ENCODE measurements at places on chromosomes 1 and 21.

DNA sequence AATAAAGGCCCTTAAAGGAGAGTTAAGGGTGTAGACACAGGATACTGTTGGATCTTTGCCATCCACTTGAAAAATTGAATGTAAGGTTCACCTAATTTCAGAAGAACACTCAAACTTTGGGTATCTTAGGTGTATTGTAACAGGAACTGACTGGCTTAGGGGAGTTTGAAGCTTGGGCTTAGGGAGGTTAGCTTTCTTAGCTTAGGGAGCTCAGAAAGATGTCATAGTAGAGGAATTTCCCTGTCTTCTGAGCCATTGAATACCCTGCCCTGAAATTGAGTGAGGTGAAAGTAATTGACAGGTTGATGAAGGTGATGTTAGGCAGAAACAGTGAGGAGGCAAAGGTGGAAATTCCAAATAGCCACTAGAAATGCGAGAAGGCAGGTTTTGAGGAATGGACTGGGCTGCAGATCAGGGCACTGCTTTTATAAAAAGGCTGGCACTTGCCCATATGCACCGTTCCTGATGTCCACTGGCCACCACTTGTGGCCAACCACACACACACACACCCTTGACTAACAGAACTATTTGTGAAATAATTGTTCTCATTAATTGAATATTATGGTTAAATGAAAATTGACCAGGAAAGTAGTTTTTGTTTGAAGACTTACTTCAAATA lies 16.5 kb downstream of the BACH1 start:
- DNase-seq, result no peak

GRCh38 chr1:212618466-212619210 lies 10.1 kb downstream of the ATF3 start:
- DNase-seq, result no peak

GRCh38 chr1:33320619-33321165 lies at the start of gene A3GALT2:
TSS of gene A3GALT2 (minus strand) at chr1:33321098. CDS start at chr1:33321098, 0 bp downstream.
- no peak for DNase-seq

DNA sequence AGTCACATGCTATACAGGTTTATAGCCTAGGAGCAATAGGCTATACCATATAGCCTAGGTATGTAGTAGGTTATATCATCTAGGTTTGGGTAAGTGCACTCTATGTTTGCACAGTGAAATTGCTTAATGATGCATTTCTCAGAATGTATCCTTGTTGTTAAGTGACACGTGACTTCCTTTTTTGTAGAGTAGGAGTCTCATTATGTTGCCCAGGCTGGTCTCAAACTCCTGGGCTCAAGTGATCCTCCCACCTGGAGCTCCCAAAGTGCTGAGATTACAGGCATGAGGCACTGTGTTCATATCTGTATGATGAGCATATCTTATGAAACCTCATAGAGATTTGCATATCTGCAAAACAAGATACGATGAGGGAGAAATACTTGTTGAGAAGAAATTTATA lies 13.8 kb upstream of the ABCB10 start:
- no peak for DNase-seq

- no peak for DNase-seq
These were observed 9.6 kb downstream of the UBE2G2 start for GRCh38 chr21:44791993-44792392.

DNA sequence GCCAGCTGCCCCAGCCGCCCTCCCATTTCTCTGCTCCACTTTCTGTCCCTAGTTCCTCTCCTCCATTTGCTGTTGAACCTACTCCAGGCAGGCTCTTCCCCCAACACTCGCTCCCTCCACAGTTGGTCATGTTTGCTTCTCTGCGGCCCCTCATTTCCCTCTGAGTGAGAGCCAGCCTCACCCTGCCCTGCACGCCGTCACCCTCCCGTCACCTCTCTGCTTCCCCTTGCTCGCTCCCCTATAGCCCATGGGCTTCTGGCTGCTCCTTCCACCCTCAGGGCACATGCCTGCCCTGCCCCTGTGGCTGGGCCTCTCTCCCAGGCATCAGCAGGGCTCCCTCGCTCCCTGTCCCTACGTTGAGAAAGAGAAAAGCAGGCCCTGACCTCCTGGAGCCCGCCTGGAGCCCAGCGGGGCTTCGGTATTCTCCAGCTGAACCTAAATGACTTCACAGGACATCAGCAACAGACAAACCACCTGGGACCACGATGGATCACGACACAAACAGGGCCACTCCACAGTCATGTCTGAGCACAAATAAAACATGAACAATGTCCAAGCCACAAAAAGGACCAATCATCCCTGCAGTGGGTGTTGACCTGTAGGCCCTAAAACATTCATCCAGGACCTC lies 13.3 kb upstream of the THEMIS2 start:
- no peak for DNase-seq

GRCh38 chr1:200962631-200963030 lies 60.9 kb downstream of the KIF21B start:
- no peak for DNase-seq

DNA sequence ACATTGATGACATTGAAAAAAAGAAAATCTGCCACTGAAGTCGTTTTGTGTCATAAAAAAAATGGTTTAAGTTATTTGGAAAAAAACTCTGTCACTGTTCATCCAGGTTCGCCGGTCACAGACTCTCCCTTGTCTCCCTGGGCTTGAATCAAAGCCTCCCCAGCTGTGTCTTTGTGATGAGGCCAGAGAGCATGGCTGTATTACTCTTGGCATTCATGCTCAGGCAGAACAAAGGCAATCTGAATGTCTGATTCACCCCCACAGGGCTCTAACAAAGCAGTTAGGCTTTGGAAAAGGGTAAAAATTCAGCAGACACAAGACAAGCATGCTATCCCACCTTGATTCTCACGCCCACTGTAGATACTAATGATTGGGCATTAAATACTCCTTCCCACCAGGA lies 304.3 kb upstream of the PLD5 start:
- no peak for DNase-seq

DNA sequence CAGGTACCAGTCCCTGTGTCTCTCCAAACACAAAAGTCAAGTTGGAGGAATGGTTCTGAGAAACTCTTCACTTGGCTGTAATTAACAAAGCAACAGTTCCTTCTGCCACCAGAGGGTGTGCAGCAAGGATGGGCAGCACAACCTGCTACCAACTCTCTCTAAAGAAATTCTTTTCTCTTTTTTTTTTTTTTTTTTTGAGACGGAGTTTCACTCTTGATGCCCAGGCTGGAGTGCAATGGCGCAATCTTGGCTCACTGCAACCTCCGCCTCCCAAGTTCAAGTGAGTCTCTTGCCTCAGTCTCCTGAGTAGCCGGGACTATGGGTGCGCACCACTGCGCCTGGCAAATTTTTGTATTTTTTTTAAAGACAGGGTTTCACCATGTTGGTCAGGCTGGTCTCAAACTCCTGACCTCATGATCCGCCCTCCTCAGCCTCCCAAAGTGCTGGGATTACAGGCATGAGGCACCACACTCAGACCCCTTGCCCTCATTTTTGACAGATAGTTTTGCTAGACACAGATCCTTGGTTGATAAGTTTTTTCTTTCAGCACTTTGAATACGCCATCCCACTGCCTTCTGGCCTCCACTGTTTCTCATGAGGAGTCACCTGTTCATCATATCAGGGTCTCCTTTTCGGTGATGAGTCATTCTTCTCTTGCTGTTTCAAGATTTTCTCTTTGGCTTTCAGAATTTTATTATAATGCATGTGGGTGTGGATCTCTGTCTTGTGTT lies 12.1 kb upstream of the DEGS1 start:
- no peak for DNase-seq

DNA sequence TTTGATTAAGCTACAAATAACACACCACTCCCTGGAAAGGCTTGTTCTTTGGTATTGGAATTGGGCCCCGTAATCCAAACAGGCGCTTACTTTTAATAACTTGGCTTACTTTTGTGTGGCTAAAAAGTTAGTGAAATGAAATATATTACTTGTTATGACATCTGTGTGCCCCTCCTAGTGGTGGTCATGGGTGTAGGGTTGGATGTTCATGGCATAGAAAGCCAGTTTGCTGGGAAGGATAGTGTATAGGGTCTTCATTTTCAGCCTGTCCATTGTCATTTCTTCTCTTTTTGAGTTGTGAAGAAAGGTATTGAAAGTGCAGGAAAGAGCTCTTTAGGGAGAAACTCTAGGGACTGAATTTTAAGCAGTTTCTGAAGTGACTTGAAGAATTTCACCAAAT lies 5.9 kb downstream of the CDC14A start:
- no peak for DNase-seq

DNA sequence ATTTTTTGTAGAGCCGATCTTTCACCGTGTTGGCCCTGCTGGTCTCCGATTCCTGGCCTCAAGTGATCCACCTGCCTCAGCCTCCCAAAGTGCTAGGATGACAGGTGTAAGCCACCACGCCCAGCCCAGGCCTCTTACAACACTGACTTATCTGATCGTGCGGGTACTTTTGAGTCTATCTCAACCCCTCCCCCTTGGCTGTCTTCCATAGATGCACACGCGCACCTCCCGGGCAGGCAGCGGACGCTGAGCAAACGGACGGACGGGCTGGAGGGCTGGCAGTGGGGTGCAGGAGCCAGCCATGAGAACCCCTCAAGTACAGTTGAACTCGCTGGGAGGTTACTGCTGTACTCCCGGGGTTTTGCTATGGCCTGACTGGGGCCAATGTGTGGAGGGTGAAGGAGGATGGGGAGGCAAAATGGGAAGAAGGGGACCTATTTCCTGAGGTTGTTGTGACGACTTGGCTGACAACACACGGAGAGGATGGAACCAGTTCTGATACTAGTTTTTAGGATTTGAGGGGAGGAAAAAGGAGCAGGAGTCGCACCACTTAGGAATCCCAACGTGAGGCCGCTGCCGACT lies 959 bp downstream of the CD58 start:
- no peak for DNase-seq

GRCh38 chr1:111604931-111605330 lies 14.7 kb upstream of the RAP1A start:
- no peak for DNase-seq

DNA sequence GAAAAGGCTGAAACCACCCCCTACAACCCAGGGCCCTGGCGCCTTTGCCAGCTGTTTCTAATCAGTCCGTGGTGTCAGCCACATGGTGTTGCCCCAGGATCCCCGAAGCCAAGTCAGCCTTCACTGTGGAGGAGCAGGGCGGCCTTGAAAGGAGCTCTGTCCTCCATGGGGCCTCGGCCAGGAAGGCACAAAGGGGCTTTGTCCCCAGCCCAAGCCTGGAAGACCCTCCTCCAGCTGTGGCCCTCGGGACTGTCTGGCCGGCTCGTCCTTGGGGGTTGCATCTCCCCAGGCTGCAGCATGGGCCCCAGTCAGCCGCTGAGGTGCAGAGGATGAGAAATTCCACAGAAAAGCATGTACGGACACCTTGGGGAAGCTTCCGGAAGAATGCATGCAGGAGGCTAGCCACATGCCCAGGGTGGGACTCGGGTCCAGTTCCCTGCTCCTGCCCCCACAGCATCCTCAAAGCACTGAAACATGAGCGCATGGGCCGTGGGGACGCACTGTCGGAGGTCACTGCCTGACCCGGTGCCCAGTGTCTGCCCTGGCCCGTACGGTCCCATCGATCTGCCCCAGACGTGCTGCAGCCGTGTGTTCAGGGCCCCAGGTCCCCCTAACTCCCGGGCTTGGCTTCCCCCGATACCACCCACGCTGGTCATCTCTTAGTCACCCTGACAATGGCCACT lies 38.6 kb upstream of the POFUT2 start:
- no peak for DNase-seq

DNA sequence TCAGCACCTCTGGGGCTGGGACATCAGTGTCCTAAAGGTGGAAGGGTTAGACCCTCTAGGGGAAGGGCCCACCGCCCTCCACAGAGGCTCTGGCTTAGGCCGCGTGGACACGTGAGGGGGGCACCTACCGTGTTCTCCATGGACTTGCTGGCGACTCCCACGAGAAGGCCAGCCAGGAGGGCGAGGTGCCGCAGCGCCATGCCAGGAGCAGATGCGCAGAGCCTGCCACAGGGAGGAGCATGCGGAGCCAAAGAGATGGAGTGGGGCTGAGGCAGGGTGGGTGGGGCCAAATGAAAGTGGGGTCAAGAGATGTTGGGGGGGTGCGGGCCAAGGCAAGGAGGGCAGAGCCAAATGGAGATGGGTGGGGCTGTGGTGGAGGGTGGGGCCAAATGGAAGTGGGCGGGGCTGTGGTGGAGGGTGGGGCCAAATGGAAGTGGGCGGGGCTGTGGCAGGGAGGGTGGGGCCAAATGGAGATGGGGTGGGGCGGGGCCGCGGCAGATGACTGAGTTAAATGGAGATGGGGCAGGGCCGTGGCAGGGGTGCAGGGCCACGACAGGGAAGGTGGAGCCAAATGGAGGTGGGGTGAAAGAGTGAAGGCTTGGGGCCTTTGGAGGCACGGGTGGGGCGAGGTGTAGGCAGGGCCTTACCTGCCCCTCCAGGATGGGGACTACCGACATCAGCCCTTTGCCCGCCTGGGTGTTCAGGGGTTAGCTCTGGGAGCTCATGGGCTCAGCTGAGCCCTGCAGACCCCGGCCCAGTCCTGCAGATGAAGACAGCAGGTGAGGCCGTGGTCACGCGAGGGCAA lies 17.4 kb upstream of the RNF223 start:
- DNase-seq, result no peak

DNA sequence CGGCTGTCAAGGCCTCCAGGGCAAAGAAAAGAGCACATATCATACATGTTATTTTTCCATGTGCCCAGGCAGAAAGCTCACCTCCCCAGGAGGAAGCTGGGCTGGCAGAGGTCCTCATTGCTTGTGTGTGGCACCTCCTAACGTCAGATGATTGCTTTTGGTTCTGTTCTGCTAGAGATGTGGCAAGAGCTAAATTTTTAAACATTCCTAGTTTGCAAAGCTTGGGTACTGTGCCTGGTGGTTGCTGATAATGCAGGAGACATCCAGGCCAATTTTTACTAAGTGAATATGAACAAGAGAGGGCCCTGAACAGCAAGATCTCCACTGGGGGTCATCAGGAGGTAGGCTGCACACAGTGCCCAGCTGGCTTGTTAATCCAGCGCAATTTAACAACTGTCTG lies 93.9 kb downstream of the TBX19 start:
- DNase-seq, result no peak

DNA sequence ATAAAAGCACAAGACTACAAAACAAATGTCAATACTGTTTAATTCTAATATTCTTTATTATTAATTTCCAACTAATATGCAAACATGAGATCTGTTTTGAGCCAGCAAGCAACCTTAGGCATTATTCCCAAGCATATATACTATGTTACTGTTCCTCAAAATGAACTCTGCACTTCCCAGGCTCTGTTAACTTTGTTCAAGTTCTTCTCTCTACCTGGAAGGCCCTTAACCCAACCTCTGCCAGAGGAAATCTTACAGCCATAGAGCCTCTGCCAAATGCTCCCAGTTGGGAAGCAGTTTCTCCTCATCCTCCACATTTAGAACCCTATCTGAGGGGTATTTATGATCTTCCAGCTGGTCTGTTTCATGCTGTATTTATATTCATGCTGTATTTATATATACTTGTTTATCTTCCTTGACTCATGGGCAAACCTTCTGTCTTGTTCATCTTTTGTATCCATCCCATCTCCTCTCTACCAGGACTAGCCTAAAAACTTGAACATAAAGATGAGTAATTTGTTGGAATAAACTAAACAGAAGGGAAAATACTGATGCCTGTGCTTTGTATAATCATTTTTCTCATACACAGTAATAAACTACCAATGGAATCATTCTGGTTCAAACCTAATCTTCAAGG lies 5.3 kb downstream of the IVNS1ABP start:
- DNase-seq, result no peak

- no peak for DNase-seq
These were observed 53.6 kb upstream of the IPO9 start for GRCh38 chr1:201775380-201775779.

- DNase-seq, result peak; percentile 61
These were observed 7.3 kb downstream of the SH3BGRL3 start for GRCh38 chr1:26287033-26287711.

All from activated naive CD4-positive, alpha-beta T cell (primary cell).